Right ventricle myocardium superior (tissue), 1 donor: ENCODE measurements at places on chromosomes 7 and 10. TPM values are rescaled to one million over a fixed set of nuclear protein-coding genes. Genes with fewer than 3 reads are reported as not detected.

NPSR1 gene
- not detected for total RNA-seq

DGKI gene
- 1.4 TPM for total RNA-seq

PSPH gene
- 12.0 TPM for total RNA-seq

EGR2 gene
- total RNA-seq: 0.19 TPM

ADRB1 gene
- 63.0 TPM for total RNA-seq

ASB10 gene
- total RNA-seq: 42.6 TPM

CUZD1 gene
- total RNA-seq: 0.11 TPM

MPP7 gene
- total RNA-seq: 14.0 TPM

PRF1 gene
- total RNA-seq: 2.2 TPM

FAM25C gene
- not detected for total RNA-seq

VSTM2A gene
- not detected for total RNA-seq

AOAH gene
- 2.7 TPM for total RNA-seq

IPMK gene
- 2.1 TPM for total RNA-seq

TDRD1 gene
- 5.8 TPM for total RNA-seq

PLPP4 gene
- total RNA-seq: not detected
